ENCODE measurements at places on chromosomes 7 and 10.

DNA sequence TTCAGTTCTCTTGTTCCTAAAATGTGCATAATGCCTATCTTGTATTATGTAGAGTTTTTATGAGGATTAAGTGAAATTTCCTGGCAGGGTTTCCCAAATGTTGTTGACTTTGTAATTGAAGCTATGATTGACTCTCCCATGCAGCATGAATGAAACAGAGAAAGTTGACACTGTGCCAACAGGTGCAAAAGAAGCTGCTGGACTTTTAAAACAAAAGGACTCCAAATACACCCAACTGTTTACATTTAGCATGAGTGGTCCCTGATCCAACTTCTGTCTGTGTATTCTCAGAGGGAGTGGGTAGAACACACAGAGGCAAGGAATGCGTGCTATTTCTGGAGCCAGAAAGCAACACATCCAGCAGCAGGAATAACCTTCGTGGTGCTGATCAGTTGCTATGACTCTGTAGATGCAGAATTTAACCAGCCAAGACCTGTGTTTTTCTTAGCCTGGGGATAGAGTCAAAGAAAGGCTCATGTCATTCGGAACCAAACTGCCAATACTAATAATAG, 14.4 kb upstream of the RBM20 start:
- no peak for DNase-seq

GRCh38 chr10:130800281-130800680, 511.2 kb downstream of the TCERG1L start:
- no peak for DNase-seq

DNA sequence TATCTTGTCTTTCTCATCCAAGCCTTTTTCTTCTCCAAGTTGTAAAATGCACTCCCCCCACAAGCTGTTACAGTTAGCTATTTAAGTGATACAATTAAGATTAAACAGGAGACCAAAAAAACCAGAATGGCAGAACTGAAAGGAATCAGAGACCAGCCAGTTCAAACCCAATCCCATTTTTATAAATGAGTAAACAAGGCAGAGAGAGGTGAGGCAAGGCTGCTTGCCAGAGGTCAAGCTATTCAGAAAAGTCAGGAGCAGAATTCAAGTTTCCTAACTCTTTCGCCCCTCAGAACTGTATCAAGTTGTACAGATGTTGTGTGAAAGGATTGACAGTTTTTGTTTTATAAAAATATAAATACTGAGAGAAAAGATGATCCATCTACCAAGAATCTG, 90.2 kb downstream of the ZFAND4 start:
- no peak for DNase-seq

GRCh38 chr10:98414578-98414931, 427 bp downstream of the PYROXD2 start:
- DNase-seq, result no peak

GRCh38 chr10:96089670-96090462, 40.2 kb upstream of the ZNF518A start:
- DNase-seq, result peak; percentile 84

DNA sequence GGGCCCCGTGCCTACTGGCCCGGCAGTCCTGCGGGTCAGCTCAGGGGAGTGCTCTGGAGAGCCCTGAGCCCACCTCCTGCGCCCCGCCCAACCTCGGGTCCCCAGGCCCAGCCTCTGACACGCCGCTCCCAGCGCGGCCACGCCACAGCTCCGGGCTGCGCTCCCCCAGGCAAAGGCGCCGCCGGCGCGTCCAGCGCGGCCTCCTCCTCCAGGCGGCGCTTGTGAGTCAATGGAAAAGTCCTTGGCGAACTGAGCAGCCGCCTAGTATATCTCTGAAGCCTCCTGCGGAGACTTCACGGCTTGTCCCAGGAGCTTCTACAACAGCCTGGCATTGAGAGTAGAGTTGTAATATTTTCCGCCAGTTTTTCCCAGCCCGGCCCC, 29.5 kb upstream of the BMS1 start:
- DNase-seq, result peak; percentile 54

- DNase-seq, result no peak
Observed at GRCh38 chr7:75945297-75946168, 30.6 kb downstream of the POR start.

GRCh38 chr10:111081595-111081994, 4.8 kb downstream of the ADRA2A start:
- no peak for DNase-seq

DNA sequence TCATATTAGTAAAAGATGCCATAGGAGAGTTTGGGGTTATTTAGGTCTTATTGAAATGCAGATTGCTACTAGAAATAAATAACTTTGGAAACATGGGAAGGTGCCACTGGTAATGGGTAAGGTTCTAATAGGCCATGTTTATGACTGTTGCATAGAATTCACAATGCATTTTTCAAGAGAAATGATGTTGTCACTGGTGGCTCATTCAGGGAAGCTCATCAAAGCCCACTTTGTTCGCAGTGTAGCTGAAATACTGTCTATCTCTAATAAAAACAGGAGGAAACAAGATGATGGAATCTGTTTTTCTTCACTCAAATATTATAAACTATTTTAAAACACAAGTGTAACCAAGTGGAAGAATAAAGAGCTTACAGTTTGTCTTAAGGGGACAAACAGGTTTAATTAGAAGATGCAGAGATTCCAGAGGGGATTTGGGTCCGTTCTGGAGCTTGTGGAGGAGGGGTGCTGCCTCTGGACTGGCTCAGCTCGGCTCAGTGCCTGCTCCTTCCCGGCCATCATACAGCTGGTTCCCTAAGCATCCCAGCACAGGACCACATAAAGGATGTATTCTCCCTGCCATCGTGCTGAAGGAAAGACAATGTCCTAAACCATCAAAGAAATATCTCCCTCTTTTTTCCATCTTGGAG, 20.4 kb downstream of the OPALIN start:
- DNase-seq, result no peak

DNA sequence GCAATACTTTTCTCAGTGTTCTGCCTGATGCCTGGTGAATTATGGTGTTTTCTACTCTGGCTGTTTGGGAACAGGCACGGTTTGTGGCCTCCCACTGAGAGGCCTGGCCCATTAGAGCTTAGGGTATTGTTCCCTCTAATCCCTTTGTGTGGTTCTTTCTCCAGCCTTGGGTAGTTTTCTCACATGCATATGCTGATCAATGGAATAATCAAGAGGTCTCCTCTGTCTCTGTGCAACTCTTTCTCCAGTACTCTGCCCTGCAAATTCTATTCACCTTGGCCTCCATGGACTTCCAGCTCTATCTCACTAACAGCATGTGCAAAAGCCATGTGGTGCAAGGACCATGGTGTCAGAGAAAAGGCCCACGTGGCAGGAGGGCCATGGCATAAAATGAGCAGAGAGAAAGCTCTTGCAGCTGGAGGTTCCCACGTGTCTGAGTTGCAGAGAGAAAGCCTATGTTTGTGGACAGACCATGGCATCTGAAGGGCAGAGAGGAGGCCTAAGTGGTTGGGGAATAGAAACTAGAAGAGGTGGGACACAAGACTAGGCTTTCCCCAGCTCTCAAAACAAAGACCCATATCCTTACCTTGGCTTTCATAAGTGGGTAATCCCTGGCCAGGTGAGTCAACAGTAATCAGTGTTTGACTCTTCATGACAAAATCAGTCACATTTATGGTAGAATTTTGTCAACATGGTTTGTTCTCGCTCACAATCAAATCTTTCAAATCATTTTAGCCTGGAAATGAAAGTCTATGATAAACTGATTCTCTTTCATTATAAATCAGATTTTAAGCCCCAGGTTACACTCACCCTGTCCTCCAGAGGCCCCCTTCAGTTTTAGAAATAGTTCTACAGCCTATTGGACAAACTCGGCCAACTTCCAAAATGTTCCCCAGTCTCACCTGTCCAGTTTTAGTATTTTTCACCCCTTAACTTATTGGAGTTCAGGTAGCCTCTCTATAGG, 17.3 kb downstream of the OPALIN start:
- DNase-seq, result no peak

DNA sequence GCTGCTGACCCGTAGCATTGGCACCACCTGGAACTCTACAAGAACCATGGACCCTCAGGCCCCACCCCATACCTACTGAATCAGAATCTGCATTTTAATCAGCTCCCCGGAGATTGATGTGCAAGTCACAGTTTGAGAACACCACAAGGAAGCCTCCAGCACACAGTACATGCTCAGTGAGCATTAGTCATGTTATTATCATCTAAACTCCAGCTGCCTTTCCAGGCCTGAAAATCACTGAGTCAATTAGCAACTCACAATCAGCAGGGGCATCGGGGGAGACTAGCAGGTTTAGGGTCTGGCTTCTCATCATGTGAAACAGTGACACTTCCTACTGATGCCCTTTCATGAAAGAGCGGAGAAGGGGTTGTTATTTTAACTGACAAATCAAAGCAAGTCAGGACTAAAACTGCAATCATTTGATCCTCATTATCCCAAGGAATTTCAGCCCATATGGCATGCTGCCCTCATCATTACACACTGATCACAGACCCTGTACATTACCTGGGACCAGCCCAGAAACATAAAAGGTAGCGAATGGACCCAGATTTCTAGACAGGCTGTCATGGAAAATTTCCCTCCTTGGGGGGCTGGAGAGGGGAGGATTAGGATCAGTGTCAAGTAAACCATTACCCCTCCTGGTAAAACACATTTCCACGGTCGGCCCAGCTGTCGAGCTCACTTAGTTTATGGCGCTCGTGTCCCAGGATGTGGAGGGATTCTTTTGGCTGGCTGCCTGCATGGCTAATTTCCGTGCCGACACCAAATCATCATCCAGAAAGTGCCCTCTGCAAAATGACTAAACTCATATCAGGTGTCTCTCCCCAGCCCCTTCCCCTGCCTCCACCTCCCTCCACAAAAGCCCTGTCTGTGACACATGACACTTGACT, 122.8 kb downstream of the PRLHR start:
- DNase-seq, result no peak

DNA sequence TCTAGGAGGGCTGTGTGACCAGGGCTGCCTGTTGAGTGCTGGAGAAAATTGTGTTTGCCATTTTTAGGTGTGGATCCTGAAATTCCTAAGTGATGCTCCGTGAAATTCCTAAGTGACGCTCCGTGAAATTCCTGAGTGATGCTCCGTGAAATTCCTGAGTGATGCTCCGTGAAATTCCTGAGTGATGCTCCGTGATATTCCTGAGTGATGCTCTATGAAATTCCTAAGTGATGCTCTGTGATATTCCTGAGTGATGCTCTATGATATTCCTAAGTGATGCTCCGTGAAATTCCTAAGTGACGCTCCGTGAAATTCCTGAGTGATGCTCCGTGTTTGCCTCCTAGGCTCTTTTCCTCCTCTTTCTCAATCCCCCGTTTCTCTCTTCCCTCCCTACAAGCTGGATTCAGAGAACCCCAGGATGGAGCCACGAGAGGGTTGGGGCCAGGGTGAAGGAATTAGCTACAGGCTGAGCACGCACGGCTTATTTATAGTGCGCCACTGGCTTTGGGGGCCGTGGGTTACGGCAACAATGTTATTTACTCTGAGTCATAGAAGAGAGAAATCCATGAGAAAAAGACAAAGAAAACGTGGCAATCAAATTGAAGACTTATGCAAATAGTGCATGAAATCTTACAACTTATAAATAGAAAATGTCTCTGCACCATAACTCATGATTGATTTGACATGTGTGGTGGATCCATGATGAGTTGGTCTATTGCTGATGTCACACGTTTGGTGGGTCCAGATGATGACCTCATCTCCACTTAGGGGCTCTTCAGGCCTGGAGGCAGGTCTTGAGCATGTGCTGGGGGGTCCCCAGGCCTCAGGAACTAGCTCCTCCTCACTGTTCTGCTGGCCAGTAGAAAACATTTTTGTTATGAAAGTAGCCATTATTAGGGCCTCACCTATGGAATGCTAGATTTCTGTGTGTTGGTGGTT, 224.6 kb downstream of the WDR37 start:
- no peak for DNase-seq

Measured in stimulated activated CD8-positive, alpha-beta memory T cell treated with anti-CD3 and anti-CD28 coated beads, Interleukin-15, amount 100 ng/mL, for 1 hour (primary cell).